Activated naive CD4-positive, alpha-beta T cell treated with anti-CD3 and anti-CD28 coated beads, Interleukin-2, amount 10 ng/mL, durations not matched to agents 7 days and 5 days (primary cell): ENCODE measurements at places on chromosomes 7 and 10.
A peak's percentile ranks its signal among the peaks of the same experiment; 100 is the strongest.

- no peak for DNase-seq
These were observed 109.0 kb downstream of the SLIT1 start for GRCh38 chr10:97076781-97077180.

DNA sequence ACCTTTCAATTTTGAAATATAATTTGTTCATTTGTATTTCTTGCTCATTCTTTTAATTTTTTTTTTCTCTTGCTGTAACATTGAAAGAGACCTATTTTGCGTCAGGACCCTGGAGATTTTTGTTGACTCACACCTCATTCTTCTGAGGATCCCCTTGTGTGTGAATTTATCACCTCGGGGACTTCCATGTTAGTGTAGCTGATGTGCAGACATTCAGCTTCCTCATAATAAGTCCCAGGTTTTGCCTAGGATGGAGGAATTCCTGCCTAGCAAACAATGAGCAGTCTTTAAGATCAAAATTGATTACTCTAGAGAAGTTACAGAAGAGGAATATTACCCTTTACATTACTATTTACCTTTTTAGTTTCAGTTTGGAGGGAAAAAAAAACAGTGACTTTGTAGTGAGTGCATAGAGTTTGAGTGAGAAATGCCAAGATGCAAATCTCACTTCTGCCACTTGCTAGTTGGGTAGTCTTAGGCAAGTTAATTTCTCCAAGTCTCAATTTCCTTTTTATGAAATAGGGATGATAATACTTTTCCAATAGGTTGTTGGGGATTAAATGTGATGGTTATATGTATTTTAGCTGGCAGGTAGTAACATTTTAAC is 14.3 kb downstream of the TES start:
- no peak for DNase-seq

DNA sequence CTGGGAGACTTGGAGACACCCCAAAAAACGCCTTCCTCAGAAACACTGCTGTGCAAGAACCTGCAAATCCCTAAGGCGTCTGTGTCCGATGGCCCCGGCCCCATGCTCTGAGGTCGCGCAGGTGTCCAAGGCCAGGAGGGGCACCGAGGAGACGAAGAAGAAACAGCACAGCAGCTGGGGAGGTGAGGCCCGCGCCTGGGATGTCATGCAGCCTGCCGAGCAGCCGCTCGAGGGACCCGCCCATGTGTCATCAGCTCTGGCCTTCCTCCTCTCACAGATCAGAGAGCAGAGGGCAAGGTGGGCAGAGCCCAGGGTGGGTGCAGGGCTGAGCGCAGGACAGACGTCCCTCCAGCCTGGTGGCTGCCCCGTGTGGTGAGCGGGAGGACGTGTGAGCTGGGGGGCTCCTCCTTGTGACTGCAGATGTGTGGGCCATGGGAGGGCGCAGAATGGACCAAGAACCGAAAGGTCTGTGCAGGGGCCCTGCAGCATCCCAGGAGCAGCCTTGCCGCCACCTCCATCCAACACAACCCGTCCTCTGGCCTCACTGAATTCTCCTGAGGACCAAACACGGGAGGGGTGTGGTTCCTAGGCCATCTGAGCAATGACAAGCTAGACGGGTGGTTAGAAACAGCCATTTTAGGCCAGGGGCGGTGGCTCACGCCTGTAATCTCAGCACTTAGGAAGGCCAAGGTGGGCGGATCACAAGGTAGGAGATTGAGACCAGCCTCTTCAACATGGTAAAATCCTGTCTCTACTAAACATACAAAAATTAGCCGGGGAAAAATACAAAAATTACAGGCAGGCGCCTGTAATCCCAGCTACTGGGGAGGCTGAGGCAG is 13.1 kb upstream of the GPER1 start:
- DNase-seq = no peak

DNA sequence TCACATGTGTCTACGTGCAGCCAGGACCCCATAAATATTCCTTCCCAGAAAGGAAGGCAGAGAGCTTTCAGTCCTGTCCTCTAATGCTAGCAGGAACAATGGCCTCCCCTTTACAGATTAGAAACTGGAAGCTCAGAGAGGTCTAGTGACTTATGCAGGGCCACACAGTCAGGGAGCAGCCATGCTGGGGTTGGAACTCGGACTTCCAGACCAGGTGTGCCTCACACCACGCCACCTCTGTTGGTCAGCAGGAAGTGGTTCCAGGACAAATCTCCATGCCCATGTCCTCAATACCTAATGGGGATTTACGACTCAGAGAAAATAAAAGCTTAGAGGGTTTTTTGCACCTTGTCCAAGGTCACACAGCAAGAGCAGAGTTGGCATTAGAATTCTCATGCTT is 378.9 kb downstream of the RPS24 start:
- DNase-seq = no peak

DNA sequence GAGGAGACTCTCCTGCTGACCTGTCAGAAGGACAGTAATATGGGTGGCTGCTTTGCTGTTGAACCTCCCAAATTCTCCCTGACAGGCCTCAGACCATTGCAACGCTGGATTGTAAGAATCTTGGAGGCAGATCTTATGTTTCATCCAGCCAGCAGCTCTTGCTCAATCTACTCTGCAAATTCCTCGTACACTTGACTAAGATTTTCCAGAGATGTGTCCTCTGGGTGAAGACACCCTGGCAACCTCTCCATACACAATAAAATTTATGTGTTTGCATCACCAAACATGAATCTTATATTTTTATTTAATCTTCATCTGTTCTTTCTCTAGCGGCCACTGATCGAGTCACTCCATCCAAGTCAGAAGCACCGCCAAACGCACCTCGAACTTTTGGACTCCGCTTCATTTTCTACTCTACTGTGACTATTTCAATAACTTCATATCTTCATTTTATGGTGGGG is 623.1 kb downstream of the ACTR3B start:
- no peak for DNase-seq

DNA sequence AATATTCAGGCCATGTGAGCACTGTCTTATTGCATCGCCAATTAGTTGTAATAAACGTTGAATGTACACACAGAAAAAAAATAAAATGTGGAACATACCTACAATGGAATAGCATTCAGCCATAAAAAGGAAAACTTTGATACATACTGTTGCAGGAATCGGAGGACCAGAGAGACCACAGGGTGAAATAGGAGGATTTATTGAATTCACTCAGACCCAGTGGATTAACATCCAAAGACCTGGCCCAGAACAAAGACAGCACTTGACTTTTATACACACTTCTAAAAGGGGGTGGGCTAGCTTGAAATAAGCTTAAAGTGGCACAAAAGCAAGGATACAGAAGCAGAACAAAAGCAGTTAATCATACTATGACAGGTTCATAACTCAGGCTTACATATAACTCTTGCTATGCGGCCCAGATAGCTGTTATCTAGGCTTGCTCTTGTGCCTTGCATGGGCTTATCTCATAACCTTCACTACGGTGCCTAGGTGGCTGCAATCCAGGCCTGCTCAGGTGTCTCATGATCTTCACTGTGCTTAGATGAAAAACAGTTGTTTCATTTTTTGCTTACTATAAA is 292.2 kb upstream of the TAC1 start:
- DNase-seq = no peak

DNA sequence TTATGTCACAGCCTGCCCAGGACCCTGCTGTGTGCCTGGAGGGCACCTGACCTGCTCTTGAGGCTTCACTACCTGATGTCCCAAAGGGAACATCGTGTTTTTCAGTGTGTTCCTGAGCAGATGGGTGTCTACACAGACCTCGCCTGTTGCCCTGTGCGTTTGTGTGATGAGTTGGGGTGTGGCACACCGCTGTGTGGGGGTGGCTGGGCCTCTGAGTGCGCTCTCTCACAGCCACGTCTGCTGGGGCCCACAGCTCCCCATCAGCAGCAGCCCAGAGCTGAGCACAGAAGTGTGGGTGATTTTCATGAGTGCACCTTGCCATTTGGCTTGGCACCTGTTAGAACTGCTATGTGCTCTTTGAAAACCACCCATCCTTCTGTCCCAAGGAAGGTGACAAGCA is 121.5 kb downstream of the NKX6-2 start:
- DNase-seq = no peak

- no peak for DNase-seq
These were observed 370.7 kb upstream of the MGMT start for GRCh38 chr10:129096065-129096984.

DNA sequence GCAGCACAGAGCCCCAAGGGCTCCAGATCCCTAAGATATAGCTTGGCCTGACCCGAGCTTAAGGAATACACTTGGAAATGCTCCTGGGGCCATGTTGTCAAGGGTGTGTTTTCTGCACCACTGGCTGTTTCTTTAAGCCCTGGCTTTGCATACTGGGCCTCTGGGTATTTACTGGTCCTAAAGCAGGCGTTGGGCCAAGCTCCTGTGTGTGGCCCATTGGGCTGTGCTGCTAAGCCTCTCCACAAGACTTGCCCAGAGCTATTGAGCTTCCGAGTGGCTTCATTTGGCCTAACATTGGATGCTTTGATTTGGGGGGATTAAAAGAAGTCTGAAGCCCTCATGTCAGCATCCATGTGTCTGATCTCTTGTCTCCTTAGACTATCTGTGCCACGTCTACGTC is 5.2 kb downstream of the YKT6 start:
- no peak for DNase-seq

GRCh38 chr7:149199234-149199995 is 4.1 kb downstream of the ZNF282 start:
- no peak for DNase-seq

DNA sequence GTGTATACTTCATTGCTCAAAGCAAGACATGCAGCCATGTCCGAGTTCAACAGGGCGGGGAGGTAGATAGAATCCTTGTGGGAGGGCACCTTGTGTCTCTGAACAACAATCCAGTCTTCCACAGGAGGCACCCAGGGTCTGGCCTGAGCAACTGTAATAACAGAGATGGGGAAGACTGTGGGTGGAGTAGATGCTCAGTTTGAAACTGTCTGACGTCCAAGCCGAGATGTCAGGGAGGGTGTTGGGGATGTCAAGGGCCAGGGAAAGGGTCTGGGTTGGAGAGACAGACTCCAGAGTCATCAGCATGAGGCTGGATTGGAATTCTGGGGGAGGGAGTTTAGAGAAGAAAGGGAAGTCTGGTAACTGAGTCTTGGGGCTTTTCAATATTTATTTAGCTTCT is 88.0 kb downstream of the FANK1 start:
- DNase-seq = no peak

DNA sequence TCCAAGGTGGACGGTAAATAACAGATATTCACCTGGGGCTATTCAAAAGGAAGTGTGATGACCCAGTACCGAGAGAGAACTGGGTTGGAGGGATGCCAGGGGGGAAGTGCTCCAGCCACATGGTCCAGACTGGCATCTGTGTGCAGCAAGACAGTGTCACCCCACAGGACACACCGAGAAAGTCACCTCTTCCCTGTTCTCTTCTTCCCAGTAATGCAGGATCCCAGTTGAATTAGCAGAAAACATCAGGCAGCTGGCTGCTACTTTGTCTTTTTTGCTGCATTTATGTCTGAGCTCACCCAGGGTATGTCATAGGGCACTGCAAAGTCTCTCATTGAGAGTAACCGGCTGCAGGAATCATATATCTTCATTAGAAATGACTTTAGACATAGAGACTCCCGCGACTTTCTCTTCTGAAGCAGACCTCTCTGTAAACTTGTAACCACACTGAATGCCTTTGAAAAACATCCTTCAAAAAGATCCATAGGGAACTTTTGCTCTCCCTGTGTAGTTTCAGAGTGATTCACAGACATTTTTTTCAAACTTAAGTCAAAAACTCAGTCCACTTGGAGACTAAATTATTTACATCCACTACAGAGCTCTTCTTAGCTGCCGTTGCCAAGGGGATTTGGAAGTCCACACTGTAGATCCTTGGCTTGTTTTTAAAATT is 609.0 kb upstream of the DPP6 start:
- no peak for DNase-seq

DNA sequence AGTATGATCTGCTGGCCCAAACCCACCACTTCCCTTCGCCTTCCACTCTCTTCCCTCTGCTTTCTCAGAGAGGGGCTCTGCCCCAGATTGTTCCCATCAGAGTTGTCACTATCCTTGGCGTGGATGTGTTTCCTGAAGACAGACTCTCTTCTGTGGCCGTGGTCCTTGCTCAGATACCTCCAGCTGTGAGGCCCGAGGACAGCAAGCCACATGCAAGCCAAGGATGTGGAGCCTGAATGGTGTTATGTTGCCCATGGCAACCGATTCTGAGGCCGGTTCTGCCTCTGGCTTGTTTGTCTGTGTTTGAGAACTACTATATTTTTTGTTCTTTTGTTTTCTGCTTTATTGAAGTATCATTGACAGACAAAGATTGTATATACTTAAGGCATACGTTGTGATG is 247.4 kb upstream of the PODXL start:
- DNase-seq = no peak

DNA sequence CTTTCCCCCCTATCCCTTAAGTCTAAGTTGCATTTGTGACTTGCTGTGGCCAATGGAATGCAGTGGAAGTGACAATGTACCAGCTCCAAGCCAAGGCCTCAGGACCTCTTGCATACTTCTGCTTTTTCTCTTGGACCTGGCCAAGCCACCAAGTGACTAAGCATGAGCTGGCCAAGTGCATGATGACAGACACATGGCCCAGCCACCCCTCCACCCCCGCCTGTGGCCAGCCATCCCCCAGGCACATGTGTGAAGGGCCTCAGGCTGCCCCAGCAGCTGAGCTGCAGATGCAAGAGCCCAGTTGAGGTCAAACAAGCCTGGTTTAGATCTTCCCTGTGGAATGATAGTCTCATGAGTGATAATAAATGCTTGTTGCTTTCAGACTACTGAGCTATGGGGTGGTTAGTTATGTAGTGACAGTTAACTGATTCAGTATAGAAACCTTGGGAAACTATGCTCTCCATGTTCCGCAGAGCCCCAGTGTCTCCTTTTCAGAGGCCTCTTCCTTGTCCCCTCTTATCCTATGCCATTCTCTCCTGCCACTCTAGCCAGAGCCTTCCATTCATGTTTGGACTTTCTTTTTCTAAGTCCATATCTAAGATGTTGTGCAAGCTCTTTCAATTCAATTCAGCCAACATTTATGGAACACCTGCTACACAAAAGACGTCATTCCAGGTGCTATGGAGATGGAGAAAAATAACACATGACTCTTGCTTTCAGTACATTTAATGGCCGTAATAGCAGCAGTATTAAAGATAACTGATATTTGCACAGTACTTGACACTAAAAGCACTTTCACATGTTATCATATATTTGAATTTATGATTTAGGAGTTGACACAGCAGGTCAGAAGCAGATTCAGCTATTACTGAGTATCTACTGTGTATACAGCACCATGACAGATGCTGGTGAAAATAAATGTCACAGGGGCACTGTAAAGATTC is 55.5 kb upstream of the LOXL4 start:
- DNase-seq = no peak

- no peak for DNase-seq
These were observed at the start of gene SORCS3 for GRCh38 chr10:104641187-104641936. SORCS3 (plus strand) TSS chr10:104641290.

- DNase-seq = peak; percentile 53
These were observed at the start of gene NT5C3A for GRCh38 chr7:33062023-33062781. NT5C3A (minus strand) TSS chr7:33062776; CDS start chr7:33062705, 71 bp downstream.

DNA sequence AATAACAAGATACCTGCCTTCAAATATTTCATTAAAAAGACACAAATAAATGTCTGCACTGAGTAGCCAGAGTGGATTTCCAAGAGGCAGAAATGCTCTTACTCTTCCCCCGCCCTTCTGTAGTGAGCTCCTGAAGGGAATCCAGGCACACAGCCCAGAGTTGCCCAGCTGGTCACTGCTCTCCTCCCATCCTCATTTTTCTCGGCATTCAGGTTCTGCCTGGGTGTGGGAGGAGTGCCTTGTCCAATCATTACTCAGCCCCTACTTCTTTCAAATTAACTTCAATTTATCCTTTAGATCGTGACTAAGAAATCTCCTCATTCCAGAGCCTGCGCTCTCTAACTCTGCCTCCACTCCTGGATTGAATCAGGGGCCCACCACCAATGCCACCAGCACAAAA is 12.2 kb downstream of the CCDC6 start:
- DNase-seq = no peak

- no peak for DNase-seq
These were observed 130.5 kb upstream of the PRSS1 start for GRCh38 chr7:142618655-142619351.
